ENCODE measurements at places on chromosomes 7 and 10.

- H3K27ac ChIP-seq, result peak overlapping the region; percentile 56
- no peaks in the 10 kb centered on the region for H3K36me3 ChIP-seq
- peaks cover 3% of the 10 kb centered on the region for H3K27me3 ChIP-seq
Measured at GRCh38 chr10:124032971-124033886, 60.2 kb downstream of the CHST15 start.

DNA sequence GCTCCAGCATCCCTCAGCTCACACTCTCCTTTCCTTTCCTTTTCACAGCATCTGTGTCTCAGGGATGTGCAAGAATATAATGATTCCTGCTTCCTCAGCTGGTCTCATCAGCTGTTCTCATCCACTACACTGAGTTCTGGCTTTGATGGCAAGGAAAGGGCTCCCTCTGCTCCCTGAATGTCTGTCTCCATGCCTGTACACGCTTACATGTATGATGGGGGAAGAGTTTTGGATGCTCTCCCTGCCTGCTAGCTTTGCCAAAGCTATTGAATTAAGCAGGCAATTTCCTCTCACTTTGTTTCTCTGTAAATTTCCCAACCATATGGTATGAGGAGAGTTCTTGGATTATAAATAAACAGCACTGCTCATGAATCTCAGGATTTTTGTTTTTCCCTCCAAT, 254.5 kb downstream of the SORCS3 start:
- no peak overlapping the region for H3K27ac ChIP-seq
- peak; percentile 2 for DNase-seq
- no peak overlapping the region for H3K4me3 ChIP-seq

DNA sequence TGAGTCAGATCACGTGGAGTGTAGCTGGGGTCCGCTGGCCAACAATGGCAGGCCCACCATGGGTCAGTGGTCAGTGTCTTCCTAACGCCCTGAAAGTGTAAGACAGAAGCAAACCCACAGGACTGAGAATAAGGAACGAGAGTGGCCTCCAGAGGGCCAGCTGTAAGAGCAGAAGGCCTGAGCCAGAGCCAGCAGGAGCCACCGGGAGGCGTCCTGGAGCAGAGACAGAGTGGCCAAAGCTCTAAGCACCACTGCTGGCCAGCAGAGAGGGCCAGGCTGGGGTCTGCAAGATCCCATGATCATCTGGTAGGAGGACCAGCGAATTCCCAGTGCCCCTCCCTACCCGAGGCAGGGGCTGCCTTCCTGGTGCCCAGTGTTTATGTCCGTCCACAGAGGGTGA, 9.2 kb downstream of the CCDC201 start:
- H3K36me3 ChIP-seq, result no peaks in the 10 kb centered on the region
- no peaks in the 10 kb centered on the region for H3K27me3 ChIP-seq
- H3K27ac ChIP-seq, result no peak overlapping the region
- no peak for DNase-seq
- no peak overlapping the region for H3K4me3 ChIP-seq
- no peaks in the 10 kb centered on the region for H3K4me1 ChIP-seq

- no peak for DNase-seq
- H3K4me3 ChIP-seq, result no peak overlapping the region
- H3K36me3 ChIP-seq, result no peaks in the 10 kb centered on the region
- no peak overlapping the region for H3K27ac ChIP-seq
- H3K4me1 ChIP-seq, result no peaks in the 10 kb centered on the region
- no peaks in the 10 kb centered on the region for H3K27me3 ChIP-seq
Measured at GRCh38 chr7:45708046-45708950, 134.1 kb downstream of the ADCY1 start.

DNA sequence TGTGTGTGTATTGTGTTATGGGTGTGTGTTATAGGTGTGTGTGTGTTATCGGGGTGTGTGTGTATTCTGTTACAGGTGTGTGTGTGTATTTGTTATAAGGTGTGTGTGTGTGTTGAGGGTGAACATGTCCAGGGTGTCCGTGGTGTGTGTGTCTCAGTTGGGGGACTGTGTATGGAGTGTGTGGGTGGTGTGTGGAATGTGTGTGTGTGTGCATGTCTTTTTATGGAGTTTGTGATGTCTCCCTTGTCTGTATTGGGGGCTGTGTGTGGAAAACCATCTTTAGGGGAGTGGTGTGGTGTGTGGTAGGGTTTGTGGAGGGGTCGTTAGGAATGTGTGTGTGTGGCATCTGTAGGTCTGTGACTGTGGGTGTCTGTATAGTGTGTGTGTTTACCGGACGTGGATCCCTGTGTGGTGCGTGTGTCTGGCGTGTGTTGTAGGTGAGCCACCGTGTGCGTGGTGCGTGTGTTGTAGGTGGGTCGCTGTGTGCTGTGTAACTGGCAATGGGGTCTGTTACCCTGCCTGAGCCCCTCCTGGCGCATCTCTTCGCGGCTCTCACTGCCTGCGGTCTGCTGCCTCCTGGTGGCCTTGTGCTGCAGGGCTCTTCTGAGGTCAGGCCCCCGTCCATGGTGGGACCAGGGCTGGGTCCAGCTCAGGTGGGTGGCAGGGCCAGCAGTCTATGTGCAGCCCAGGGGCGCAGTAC, 61.7 kb downstream of the PALD1 start:
- H3K27ac ChIP-seq, result no peak overlapping the region
- no peaks in the 10 kb centered on the region for H3K36me3 ChIP-seq
- H3K27me3 ChIP-seq, result no peaks in the 10 kb centered on the region

GRCh38 chr10:35012781-35013180, 77.4 kb downstream of the CUL2 start:
- no peaks in the 10 kb centered on the region for H3K4me1 ChIP-seq
- H3K4me3 ChIP-seq, result no peak overlapping the region
- DNase-seq, result no peak
- H3K36me3 ChIP-seq, result peaks cover 41% of the 10 kb centered on the region

- H3K4me1 ChIP-seq, result no peaks in the 10 kb centered on the region
- H3K36me3 ChIP-seq, result no peaks in the 10 kb centered on the region
- no peak overlapping the region for H3K27ac ChIP-seq
- H3K27me3 ChIP-seq, result no peaks in the 10 kb centered on the region
- DNase-seq, result no peak
- no peak overlapping the region for H3K4me3 ChIP-seq
Measured at GRCh38 chr10:33236916-33237315, 97.6 kb downstream of the NRP1 start.

DNA sequence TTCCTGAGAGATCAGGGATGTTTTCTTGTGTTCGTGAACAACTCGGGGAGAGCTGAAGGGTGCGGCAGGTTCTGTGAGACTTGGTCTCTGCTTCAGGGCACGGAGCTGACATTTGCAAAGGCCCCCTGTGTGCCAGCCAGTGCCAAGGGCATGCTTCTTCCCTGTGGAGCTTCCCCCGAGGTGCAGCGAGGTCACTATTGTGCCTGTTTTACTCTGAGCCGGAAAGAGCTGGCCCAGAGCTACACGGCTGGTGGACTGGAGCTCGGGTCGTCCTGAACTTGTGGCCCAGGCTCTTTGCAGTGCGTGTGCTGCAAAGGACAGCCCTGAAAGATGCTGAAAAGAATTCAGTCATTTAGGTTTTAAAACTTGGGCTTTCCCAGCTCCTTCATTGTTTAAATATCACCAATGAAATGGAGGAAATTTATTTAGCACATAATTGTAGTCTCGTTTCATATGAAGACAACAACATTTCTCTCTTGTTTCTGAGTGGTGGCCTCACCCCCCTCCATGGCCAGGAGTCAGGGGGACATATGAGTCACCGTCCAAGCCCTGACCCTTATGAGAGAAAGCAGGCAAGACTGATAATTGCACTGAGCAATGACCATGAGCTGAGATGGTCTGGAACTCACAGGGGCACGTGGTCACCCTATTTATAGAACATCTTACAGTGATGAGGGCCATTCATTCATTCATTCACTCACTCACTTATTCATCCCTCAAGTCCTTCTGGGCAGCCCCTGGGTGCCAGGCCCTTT, 102.6 kb downstream of the PTPRE start:
- no peak overlapping the region for H3K4me3 ChIP-seq
- H3K36me3 ChIP-seq, result no peaks in the 10 kb centered on the region
- DNase-seq, result no peak
- H3K27ac ChIP-seq, result no peak overlapping the region

GRCh38 chr10:88311264-88311663, 271.9 kb downstream of the RNLS start:
- no peak overlapping the region for H3K4me3 ChIP-seq
- H3K27ac ChIP-seq, result no peak overlapping the region
- H3K4me1 ChIP-seq, result no peaks in the 10 kb centered on the region
- no peak for DNase-seq
- no peaks in the 10 kb centered on the region for H3K27me3 ChIP-seq

GRCh38 chr7:28245123-28245878, 64.7 kb upstream of the JAZF1 start:
- no peaks in the 10 kb centered on the region for H3K27me3 ChIP-seq
- H3K4me3 ChIP-seq, result no peak overlapping the region
- no peak for DNase-seq
- no peak overlapping the region for H3K27ac ChIP-seq
- H3K36me3 ChIP-seq, result no peaks in the 10 kb centered on the region

- H3K4me3 ChIP-seq, result no peak overlapping the region
- no peak overlapping the region for H3K27ac ChIP-seq
- H3K4me1 ChIP-seq, result no peaks in the 10 kb centered on the region
- H3K27me3 ChIP-seq, result no peaks in the 10 kb centered on the region
- no peak for DNase-seq
Measured at GRCh38 chr7:44132039-44132438, 8.7 kb upstream of the POLD2 start.

- no peak overlapping the region for H3K4me3 ChIP-seq
- H3K4me1 ChIP-seq, result no peaks in the 10 kb centered on the region
- no peaks in the 10 kb centered on the region for H3K36me3 ChIP-seq
- no peak overlapping the region for H3K27ac ChIP-seq
- DNase-seq, result no peak
- no peaks in the 10 kb centered on the region for H3K27me3 ChIP-seq
Measured at GRCh38 chr7:137715533-137715932, 131.2 kb downstream of the DGKI start.

GRCh38 chr7:82106201-82106600, 336.4 kb upstream of the HGF start:
- no peaks in the 10 kb centered on the region for H3K36me3 ChIP-seq
- H3K4me3 ChIP-seq, result no peak overlapping the region
- no peak overlapping the region for H3K27ac ChIP-seq
- no peaks in the 10 kb centered on the region for H3K27me3 ChIP-seq

GRCh38 chr7:101911800-101912715, 94.6 kb downstream of the CUX1 start:
- H3K4me1 ChIP-seq, result peaks cover 11% of the 10 kb centered on the region
- no peak overlapping the region for H3K4me3 ChIP-seq
- H3K36me3 ChIP-seq, result no peaks in the 10 kb centered on the region
- H3K27ac ChIP-seq, result no peak overlapping the region
- no peaks in the 10 kb centered on the region for H3K27me3 ChIP-seq

DNA sequence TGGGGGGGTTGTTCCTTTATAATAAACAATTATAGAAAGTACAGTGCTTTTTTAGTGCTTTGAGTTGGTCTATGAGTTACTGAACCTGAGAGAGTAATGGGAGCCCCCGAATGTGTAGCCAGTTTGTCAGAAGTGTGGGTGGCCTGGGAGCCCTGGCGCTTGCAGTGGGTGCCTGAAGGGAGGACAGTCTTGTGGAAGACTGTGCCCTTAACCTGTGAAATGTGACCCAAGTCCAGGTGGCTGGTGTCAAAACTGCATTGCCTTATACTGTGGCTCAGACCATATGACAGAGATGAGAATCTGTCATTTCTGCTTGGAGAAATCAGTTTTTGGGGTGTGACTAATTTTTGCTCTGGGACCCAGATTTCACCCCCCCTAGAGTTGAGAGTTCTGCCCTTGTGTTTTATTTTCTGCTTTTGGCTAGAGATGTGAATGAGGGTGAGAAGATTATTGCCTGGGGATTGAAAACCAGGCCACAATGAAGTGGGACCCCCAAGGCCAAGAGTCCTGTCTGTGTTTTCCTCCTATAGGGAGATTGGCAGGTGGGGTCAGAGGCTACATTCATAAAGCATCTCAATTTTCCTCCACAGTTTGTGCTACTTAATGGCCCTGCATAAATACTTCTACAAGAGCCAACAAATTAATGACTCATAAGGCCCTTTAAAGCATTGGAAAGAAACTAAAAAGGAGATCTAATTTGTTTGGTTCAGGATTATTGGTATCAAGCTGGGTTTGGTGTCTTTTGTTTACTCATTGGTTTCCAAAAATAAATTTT, 24.1 kb upstream of the CARD11 start:
- H3K27me3 ChIP-seq, result no peaks in the 10 kb centered on the region
- no peaks in the 10 kb centered on the region for H3K36me3 ChIP-seq
- no peak overlapping the region for H3K4me3 ChIP-seq
- H3K4me1 ChIP-seq, result no peaks in the 10 kb centered on the region
- DNase-seq, result no peak

- H3K4me3 ChIP-seq, result no peak overlapping the region
- no peak for DNase-seq
- no peak overlapping the region for H3K27ac ChIP-seq
- H3K27me3 ChIP-seq, result no peaks in the 10 kb centered on the region
- no peaks in the 10 kb centered on the region for H3K36me3 ChIP-seq
Measured at GRCh38 chr10:35041502-35041879, 48.6 kb downstream of the CUL2 start.

DNA sequence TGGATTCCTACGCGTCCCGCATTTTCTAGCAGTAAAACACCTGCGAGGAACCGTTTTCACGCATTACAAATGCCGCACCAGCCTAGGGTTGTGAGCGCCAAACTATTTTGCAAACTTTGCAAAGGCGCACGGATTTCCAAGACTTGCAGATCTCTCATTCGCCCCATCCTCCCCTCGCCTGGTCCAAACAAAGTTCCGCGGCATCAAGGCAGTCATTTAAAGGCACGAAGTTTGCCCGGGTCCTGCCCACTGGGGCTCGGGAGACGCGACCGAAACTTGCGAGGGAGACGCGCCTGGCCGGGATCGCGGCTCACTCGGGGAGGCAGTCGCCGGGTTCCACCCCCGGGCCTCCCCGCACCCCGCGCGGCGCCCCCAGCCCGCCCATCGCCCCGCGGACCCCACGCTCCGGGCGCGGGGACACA, 613 bp downstream of the USP6NL start:
- H3K36me3 ChIP-seq, result no peaks in the 10 kb centered on the region
- DNase-seq, result peak; percentile 67
- H3K4me1 ChIP-seq, result peaks cover 12% of the 10 kb centered on the region

GRCh38 chr10:112803961-112804401, 146.1 kb upstream of the TCF7L2 start:
- DNase-seq, result peak; percentile 48
- H3K36me3 ChIP-seq, result no peaks in the 10 kb centered on the region
- peak overlapping the region; percentile 91 for H3K27ac ChIP-seq
- no peak overlapping the region for H3K4me3 ChIP-seq
- H3K27me3 ChIP-seq, result no peaks in the 10 kb centered on the region
- H3K4me1 ChIP-seq, result no peaks in the 10 kb centered on the region

DNA sequence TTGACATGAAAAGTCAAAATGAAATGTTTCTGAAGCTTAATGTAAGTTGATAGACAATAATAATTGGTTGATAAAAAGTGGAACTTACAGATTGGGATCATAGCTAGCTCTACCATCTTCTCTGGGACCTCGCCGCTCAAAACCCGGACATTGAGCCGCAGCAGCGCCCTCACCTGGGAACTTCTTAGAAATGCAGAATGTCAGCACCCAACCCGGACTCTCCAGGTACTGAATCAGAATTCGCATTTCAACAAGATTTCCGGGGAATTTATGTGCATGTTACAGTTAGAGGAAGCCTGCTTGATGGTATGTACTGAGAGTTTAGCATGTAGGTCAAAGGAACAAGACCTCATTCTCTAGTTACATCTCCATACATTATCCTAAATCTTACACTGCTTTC, 36.7 kb upstream of the ABLIM1 start:
- H3K27ac ChIP-seq, result no peak overlapping the region
- no peaks in the 10 kb centered on the region for H3K4me1 ChIP-seq
- no peak overlapping the region for H3K4me3 ChIP-seq

Measured in small intestine (tissue), 16 donors.